ENCODE measurements at places on chromosomes 2 and 18.

- peak; percentile 54 for DNase-seq
These were observed 20.4 kb upstream of the FEZ2 start for GRCh38 chr2:36618381-36618780.

DNA sequence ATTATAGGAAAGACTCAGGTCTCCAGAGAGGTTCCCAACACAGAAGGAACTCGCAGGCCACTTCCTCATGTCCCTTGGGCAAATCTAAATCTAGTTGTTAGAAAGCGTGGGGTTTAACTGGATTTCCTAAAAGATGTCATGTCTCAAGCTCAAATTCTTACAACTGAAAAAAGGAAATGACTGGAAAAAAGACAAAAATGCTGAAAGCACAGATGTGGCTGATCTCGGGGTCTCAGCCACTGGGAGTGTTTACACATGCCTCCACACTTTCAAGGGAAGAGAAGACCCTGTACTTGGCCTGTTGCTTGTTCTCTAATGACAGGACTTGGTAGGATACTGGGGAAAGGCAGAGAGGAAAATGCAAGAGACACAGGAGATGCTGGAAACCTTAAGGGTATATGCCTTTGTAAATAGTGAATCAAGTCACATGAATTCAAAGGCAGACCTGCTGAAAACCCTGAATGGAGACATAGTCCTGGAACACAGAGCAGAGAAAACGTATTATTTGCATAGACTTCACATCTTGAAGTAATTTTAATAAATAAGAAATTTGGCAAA lies 160.9 kb upstream of the MEIS1 start:
- no peak for DNase-seq

DNA sequence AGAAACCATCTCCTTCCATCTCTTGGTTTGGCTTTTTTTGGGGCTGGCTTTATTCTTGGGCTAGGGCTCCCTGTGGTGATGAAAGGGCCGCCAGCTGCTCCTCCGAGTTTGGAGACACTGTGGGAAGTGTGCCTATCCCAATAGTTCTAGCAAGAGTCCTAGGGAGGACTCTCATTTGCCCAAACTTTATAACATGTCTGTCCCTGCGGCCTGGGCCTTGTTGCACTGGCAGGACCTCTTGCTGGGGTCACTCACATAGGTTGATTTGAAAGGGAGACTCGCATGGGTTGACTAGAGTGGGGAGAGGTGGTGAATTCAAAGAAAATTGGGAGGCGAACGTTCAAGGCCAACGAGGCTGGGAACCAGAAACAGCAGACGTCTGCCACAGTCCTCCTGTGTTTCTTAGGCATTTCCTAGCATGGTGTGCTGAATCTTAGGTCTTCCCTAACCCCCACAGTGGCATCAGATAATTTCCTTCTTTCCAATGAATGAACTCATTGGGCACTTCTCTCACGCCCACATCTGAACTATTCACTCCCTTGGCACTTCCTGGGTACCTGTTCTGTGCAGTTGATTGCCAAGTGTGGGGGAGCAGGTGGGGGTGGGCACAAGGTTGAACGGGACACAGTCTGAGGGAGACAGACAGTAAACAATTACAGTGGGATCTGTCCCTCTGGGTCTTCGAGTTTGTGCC lies 26.8 kb downstream of the NIFK start:
- no peak for DNase-seq

GRCh38 chr18:59026364-59026763 lies 113.3 kb upstream of the SEC11C start:
- no peak for DNase-seq

GRCh38 chr2:86336675-86337243 lies 667 bp downstream of the REEP1 start:
- DNase-seq: no peak

Measured in AG20443 (cell line).